GM10248 (cell line): ENCODE measurements at places on chromosomes 6 and 20.

DNA sequence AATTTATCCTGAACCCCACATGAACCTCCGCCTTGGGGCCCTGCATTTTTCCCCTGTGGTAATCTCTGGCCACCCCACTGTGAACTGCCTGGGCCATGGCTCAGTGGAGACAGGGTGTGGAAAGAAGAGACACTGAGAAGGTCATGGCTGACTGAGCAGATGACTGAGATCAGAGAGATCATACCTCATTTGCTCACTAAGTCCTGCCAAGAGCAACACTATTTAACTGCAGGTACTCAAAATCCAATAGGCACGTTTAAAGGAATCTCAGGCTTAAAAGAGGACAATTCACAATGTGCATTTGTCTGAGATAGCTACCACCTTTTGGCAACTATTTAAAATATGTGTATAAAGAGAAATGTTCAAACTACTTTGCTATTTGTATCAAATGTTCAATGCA, 305.0 kb downstream of the GMDS start:
- peak; percentile 47 for DNase-seq

GRCh38 chr6:11718031-11718430, 60.6 kb downstream of the ADTRP start:
- no peak for DNase-seq

- no peak for DNase-seq
These were observed 37.6 kb downstream of the NKAIN2 start for GRCh38 chr6:123841067-123841896.

DNA sequence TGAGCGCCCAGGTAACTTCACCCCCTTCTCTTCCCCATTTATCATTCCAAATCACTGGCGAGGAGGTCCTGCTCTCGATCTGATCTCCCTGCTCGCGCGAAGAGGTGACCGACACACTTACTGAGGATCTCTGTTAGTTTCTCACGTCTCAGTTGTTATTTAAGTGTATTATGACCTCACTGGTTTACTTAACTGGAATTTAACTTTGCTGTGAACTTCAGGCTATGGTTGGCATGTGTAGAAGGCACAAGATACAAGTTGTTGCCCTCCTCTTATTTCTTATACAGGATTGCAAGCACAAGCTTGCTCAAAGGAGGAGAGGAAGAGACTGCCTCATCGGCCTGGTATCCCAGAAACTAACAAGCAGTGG, 1.2 kb downstream of the RNF217 start:
- DNase-seq = peak; percentile 7

- DNase-seq = no peak
These were observed 103.5 kb downstream of the SCP2D1 start for GRCh38 chr20:18916886-18917750.

GRCh38 chr6:91626911-91627310, 1040.0 kb upstream of the MAP3K7 start:
- no peak for DNase-seq

- DNase-seq = no peak
These were observed 46.1 kb upstream of the TNFAIP3 start for GRCh38 chr6:137820952-137821351.

DNA sequence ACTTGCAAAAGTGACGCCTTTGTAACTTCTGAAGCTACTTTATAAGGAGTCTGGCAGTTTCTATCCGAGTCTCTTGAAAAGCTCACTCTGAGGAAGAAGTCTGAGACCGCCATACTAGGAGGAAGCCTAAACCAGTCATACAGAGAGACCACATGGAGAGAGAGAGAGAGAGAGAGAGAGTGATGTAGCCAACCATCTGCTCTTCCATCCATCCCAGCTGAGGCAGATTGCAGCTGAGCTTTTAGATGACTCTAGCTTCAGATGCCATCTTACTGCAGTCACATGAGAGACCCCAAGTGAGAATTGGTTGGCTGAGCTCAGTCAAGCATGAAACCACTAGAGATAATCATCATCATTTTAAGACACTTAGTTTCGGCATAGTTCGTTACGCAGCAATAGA, 15.0 kb upstream of the DTNBP1 start:
- no peak for DNase-seq

DNA sequence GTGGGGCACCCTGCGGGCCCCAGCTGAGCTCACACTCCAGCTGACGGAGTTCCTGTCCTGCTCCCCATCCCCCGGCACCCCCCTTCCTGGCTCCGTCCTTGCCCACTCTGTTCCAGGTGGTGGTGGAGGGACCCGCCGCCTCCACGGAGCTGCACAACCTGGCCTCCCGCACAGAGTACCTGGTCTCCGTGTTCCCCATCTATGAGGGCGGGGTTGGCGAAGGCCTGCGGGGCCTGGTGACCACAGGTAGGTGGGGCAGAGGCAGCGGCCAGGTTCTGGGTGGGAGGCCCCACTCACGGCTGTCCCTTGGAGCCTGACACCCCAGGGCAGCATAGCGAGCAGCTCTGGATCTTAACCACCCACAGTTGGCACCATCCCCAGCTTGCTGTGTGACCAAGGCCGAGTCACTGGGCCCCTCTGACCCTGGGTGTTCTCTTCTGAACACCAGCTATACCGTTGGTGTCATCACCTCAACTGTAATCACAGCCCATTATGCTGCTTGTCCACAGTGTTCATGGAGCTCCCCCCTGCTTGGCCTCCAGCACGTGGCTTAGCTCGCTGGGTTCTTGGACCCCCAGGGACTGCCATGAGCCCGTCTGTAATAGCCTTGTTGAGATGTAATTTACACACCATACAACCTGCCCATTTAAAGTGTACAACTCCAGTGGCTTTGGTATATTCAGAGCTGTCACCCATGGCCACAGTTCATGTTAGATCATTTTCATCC, 17.4 kb downstream of the COL20A1 start:
- DNase-seq = no peak

- DNase-seq = no peak
These were observed 122.8 kb upstream of the BEND3 start for GRCh38 chr6:107237992-107238660.

DNA sequence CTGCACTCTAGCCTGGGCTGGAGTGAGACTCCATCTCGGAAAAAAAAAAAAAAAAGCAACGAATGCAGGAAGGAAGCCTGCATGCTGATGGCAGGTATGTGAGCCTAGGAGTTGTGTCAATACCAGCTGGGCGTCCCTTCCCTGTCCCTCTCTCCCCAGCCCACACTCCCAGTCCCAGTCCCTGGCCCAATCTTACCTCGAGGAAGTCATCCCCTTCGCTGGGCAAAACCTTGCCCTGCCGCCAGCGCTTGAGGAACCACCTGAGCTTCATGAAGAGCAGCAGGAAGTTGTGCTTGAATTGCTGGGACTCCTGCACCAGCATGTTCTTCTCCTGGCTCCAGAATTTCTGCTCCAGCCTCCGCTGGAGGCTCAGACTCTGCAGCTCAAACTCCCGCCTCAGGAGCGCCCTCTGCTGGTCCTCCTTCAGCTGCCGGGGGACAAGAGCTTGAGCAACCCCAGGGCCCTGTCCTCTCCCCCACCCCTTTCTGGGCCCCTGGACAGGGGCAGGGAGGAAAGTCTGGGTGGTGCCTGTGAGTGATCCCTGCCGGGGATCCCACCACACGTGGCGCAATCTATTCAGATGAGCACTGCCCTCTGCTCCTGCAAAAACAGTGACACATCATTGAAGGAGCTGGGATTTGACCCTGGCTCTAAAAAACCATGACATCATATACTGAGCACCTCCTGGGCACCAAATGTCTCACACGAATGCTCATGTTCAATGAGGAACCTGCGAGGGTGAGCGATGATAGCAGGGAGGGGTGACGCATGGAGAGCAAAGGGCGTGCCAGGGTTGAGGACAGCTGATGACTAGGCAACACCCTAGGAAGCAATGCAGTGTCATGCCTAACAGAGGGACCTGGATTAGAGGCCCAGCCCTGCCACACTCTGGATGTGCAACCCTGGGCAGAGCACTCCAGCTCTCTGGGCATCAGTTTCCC, 35.0 kb upstream of the DSN1 start:
- DNase-seq = peak; percentile 80

DNA sequence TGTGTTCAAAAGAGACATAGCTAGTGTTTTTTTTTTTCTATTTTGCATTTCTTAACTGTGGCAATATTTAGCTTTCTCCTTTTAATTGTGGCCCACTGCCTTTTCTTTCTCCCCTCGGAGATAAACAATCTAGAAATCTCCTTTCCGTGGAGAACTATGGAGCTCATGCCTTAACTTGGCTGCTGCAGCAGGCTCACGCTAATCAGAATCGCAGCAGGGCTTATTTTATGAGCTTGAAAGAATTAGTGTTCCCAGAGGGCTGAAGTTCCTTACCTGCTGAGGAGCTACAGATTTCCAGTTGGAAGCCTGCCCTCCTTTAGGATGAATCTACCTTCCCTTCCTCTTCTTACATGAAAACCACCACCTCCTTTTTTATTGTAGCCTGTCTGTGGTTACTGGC, 35.6 kb downstream of the CTNNBL1 start:
- DNase-seq = no peak

DNA sequence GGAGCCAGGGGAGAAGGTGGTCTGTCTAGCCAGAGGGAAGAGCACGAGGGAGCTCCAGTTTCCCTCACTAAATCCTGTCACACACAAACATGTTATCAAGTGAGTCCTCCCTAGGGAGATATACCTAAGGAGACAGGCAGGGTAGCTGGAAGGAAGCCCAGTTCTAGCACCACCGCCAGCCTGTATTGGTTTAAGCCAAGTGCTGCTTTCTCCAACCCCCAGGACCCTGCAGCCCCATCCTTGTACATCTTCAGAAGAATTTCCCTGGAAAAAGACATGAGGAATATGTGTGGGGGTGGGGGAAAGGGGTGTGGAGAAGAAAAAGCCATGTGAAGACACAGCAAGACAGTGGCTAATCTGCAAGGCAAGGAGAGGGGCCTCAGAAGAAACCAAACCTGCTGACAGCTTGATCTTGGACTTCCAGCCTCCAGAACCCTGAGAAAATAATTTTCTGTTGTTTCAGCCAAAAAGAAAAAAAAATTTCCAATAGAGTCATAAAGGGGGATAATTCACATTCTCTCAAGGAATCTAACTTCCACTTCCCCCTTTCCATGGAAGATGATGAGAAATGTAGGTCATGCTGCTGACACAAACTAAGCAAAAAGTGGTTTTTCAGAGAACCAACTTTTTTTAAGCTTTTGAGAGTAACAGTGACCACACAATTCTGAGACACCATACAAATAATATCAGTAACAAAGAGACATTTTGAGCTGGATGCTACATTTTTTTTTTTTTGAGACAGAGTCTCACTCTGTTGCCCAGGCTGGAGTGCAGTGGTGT, 103.2 kb upstream of the PRDM1 start:
- DNase-seq = no peak

GRCh38 chr6:124984668-124985338, 22.6 kb downstream of the RNF217 start:
- DNase-seq = no peak

- DNase-seq = no peak
These were observed 3.5 kb downstream of the GNMT start for GRCh38 chr6:42963855-42964605.

GRCh38 chr6:170027647-170028043, 263.2 kb downstream of the DLL1 start:
- no peak for DNase-seq

DNA sequence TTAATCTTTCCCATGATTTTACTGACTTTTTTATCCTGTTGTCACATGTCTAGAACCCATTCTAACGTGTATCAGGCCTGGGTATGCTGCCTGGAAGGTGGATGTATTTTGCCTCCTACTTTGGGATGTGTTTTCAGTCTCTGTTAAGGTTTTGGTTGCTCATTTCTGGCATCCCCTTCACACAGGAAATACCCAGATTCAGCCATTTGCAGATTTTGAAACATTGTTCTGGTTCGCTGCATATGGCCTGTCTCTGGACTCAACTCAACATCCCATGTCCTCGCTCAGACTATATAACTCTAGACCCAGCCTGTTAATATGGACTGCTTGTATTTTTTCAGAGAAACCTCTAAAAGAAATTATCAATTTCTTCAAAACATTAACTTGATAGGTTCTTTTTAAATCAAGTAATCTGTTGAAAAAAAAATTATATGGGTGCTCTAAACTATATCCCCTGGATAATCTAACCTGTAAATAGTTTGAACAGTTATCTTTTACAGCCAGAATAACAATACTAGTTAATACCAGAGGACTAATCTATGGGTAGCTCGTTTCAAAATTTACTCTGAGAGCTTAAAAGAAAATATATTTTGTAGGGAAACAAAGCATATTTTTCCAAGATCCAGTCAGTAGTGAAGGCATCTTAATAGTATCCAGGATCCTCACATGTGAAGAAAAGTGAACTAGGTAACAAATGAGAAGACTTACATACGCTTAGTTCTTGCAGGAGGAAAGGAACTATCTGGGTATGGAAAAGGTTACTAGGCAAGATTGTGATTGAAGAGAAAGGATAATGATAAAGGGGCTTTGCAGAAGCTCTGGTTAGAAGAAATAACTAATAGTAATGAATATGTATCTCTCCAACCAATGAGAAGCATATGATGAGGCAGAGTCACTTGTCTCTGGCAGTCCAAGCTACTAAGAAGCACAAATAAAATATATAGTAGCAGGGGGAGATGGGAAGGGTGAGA, 23.4 kb upstream of the HLA-DQB1 start:
- DNase-seq = peak; percentile 38

DNA sequence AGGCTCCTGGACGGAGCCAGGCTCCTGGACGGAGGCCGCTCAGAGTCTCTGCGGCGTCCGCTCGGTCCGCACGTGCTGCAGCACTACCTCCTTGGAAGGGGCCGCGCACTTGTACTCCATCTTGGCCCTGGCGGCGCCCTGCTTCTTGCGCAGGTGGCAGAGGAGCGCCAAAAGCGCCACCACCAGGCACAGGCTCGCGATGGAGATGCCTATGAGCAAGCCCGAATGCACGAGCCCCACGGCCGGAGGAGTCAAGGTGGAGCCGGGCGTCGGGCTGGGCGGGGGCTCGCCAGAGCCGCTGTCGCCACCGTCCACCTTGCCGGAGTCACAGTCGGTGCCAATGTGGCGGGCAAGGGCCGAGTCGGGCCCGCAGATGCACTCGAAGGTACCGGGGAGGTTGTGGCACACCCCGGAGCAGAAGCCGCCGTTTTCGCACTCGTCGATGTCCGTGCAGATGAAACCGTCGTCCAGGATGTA, 1.7 kb downstream of the THBD start:
- no peak for DNase-seq

DNA sequence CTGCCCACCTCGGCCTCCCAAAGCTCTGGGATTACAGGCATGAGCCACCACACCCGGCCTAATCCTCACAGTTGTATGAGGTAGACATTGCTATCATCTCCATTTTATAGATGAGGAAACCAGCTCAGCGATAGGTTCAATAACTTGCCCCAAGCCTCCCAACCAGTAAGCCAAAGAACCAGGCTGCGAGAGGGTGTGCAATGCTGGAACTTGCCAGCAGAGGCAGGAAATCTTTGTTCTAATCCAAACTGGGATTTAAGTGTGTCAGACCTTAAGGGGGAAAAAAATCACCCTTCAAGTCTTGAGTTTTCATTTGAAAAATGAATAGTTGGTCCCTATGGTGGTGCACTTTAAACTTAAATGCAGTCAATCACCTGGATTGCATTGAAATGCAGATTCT, 20.1 kb upstream of the RNGTT start:
- no peak for DNase-seq

DNA sequence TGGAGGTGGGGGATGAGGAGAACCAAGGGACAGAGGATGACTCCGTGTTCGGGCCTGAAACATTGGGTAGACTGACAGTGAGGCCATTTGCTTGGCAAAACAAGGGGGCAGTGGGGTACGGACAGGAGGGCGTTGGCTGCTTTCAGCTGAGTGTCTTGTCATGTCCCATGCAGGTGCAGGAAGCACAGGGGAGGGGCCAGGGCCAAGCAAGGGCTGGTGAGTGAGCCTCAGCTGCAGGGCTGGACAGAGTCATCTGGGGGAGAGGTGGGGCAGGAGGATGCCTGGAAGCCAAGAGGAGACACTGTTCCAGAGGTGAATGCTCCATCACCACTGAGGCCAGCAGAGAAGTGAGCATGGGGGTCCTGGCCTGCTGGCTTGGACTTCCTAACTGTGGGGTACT, 78.4 kb downstream of the ERMARD start:
- no peak for DNase-seq
